Forelimb muscle (tissue), 1 donor: ENCODE measurements at places on chromosomes 3 and 15. TPM values are rescaled to one million over a fixed set of nuclear protein-coding genes. Genes with fewer than 3 reads are reported as not detected.

Gene CLDN16
- 0.13 TPM for polyA plus RNA-seq

Gene ISLR2
- 7.3 TPM for polyA plus RNA-seq

Gene ZNF80
- not detected for polyA plus RNA-seq

Gene MELTF
- polyA plus RNA-seq: 5.7 TPM

Gene PLIN1
- polyA plus RNA-seq: 0.32 TPM

Gene ESYT3
- polyA plus RNA-seq: 20.7 TPM

Gene ANKUB1
- not detected for polyA plus RNA-seq

Gene ZNF619
- 2.8 TPM for polyA plus RNA-seq

Gene MKRN2OS
- 0.90 TPM for polyA plus RNA-seq
